ENCODE measurements at places on chromosomes 1 and 21.

- no peak for DNase-seq
These were observed 68.1 kb upstream of the SLC45A1 start for GRCh38 chr1:8249838-8250237.

DNA sequence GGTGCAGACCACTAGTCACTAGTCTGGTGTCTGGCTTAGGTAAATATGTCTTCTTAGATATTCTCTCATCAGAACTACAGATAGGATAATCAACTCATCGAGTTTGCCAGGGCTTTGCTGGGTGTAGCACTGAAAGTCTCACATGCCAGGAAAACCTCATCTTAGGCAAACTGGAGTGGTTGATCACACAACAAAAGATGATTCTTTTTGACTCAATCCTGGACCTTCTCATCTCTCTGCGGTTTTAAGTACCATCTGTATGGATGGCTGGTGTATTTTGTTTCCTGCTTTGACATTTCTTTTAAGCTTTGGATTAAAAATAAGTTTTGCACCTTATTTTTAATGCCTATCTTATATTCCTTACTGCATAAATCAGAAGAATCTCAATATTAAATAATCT, 11.3 kb downstream of the GBP2 start:
- no peak for DNase-seq

DNA sequence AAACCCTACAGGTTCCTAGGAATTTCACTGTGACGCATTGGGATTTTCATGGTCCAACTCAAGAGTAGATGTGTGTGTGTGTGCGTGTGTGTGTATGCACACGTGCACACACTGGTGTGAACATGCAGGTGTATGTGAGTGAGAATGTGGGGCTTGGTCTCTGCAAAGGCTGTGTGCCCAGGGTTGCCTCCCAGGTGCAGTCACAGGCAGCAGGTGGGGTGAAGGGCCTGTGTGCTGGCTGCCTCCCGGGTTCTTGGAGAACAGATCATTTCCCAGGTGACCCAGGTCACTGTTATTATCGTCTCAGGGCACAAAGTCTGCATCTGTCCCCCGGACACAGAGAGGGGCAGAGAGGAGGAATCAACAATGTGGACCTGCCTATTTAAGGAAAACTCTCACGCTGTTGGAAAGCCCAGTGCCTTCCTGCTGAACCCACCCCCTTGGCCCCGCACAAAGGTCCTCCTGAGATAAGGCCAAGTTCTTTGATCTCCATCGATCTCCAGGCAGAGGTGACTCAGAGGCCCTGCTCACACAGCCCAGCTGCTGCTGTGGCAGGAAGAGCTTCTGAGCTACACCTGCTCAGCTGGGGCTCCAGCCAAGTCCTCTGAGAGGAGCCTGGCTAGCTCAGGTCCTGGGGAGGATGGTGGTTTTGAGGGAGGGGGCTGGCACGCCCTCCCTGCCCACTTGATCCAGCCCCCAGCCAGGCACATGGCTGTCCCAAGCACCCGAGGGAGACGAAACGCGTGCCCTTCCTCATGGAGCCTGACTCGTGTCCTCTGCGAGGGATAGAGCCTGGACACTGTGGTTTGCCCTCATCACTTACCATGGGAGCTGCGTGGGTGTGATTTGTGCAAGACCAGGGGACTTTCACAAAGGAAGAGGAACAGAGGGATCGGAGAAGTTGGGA, 134.0 kb upstream of the ARHGEF16 start:
- DNase-seq, result no peak

DNA sequence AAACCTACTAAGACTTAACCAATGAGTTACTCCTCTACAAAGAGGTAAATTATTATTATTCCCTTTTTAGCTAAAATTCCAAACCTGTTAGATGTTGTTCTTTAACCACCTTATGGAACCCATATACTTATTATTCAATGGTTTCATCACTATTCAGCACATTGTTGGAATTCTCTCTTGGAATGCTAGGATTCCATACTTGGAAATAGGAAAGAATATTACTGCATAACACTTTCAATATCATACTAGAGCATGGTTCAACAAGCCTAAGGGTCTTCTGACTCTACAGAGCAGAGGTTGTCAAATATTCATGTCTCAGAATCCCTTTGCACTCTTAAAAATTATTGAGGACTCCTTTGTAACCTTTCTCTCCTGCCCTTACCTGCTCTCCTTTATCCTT, 69.4 kb downstream of the DEGS1 start:
- no peak for DNase-seq

DNA sequence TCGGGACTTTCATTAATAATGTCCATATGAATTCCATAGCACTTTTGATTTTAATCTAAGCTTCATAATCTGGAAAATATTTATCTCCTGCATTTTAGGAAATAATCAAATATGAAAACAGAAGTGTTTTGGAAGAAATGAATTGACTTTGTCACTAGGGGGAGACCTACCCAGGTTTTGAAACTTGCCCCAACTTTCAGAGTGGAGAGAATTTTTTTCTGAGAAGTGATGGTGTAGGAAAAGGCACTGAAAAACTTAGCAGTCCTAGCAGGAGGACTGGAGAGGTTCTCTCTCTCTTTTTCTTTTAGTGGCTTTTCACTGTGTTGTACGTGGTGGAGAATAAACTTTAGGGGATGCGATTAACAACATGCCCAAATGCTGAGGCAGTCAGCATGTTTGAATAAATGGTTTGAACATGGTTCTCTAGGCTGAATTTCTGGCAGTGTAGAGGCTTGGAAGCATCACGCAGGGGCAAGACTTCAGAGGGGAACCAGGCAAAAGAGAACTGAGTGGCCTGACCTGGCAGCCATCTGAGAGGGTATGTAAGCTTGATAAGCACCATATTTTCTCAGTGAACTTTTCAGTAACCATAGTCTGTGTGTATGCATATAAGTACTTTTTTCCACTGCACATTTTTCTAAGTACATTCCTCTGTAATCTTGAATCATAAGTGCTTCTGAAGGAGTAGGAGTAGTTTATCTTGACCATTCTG, 68.3 kb upstream of the NEK7 start:
- no peak for DNase-seq

DNA sequence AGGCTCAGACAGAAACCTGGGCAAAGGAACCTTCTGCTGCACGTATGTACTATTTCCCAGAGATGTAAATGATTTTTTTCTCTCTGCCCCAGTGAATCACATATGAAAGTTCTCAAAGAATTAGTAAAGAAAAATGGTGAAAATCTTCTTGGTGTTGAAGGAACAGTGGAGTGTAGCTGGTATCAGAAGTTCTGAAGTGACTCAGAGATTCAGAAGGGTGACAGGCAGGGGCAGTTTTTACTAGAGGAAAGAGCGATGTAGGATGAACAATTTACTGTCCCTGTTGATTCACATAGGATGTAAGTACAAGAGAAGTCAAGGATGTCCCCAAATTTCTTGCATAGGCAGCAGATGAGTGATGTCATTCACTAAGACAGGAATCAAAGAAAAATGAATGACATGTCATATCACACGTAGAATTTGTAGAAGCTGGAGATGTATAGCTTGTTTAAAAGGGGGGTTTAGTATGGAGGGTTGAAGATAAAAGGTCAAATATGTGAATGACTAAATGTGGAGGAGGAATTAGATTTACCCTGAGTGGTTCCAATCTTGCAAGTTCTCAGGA, 26.4 kb downstream of the WLS start:
- no peak for DNase-seq

Measured in NCI-H510A treated with DMSO at 0.1 percent for 48 hours (cell line).